ENCODE measurements at places on chromosomes 6 and 20.

GRCh38 chr6:98825600-98826230, 8.7 kb upstream of the POU3F2 start:
- DNase-seq, result no peak

DNA sequence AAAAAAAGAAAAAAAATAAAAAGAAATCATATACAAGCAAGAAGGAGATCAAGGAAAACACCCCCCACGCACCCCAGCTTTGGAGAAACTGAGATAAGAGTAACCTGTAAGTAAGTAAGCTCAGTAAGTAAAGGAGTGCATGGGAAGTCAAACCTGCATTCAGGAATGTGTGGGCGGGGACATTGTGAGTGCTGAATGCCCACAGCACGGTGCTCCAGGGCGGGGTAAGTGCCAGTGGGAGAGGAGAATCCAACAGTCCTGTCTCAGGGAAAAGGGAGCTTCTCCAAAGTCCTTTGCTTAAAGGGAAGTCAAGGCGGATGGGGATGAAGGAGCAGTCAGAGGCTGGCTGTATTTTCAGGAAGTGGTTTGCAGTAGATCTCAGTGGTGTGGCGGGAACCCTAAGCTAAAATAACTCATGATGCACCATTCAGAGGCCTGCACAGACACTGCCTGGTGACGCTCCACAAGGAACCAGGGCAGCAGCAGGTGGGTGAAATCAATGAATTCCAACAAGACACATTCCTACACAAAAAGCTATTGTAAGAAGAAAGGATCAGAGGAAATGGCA, 368.0 kb downstream of the QKI start:
- DNase-seq, result no peak

- no peak for DNase-seq
Observed at GRCh38 chr6:157434349-157435033, 53.5 kb downstream of the ZDHHC14 start.

DNA sequence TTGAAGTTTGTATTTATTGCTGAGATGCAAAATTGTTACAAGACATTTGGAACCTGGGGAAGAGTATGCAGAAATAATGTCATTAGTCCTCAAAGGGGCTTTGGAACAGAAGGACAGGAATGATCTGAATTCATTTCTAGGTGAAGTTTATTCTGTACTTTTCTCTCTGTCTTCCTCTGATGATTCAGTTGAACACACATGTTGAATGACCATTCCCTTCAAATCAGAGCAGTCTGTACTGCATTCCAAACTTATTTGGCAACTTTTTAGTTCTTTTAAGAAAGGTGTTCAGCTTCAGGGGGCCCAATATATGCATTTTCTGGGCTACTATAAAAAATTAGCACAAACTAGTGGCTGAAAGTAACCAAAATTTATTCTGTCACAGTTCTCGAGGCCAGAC, 213.9 kb upstream of the LAMP5 start:
- DNase-seq, result no peak

DNA sequence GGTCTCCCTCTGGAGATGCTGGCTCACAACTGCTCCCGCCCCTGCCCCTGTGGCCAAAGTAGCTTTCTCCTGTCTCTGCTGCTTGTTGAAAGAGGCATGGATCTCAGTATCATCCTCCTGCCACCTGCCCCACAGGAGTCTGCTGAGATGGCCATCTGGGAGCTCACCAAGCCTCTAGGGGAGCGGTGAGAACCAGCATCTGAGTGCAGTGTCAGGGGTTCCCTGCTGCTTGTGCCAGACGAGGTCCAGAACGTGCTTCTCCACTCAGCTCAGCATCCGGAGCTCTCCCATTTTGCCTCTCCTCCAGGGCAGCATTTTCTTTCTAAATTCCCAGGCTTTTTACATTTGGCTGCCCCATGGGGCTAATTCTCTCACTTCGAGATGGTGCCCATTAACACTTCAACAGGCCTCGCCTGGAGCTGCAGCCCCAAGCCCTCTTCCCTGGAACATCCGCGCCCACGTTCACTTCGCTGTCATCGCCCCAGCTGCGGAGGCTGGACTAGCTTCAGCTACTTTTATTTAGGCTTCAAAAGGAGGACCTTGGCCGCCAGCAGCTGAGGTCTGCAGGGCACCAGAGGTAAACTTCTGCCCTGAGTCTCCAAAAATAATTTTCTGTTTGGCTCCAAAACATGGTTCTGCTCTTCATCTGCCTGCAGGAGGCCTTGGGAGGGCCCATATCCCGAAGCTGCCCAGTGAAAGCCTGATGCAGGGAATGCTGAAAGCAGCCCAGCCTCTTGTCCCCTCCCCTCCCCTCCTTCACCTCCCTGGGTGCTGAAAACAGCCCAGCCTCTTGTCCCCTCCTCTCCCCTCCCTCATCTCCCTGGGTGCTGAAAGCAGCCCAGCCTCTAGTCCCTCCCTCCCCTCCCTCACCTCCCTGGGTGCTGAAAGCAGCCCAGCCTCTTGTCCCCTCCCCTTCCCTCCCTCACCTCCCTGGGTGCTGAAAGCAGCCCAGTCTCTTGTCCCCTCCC, 25.2 kb upstream of the MLN start:
- DNase-seq, result no peak

GRCh38 chr6:42916288-42916687, 435 bp downstream of the PTCRA start:
- DNase-seq, result no peak

GRCh38 chr6:11317885-11318771, 85.7 kb upstream of the NEDD9 start:
- DNase-seq, result no peak

- no peak for DNase-seq
Observed at GRCh38 chr20:48795732-48796131, 32.1 kb downstream of the PREX1 start.
